ENCODE measurements at places on chromosomes 4 and X. TPM values are rescaled to one million over a fixed set of nuclear protein-coding genes. Genes with fewer than 3 reads are reported as not detected.

The TCEAL3 gene
- total RNA-seq: 15.0 TPM

The CSAG3 gene
- not detected for total RNA-seq

The MEPE gene
- total RNA-seq: not detected

The MTM1 gene
- 43.0 TPM for total RNA-seq

DNA sequence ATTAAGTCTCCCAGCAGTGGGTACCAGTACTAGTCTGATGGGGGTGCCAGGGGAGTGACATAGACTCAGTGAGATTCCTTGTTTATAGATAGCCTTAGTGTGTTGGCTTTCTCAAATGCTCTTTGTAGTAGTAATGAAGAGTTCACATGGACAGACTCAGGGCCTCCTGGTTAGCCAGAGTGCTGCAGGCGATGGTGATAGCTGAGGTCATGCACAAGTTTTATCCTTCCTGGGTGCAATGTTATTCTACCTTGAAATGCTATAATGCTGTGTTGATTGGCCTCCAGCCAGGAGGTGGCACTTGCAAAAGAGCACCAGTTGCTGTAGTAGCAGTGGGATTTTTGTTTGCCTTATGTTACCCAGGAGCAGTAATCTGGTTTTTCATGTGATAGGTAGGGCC, 35.5 kb upstream of the ADH4 start:
- DNase-seq: peak; percentile 41

GRCh38 chr4:62627141-62627540, 1427.0 kb downstream of the ADGRL3 start:
- DNase-seq: no peak

GRCh38 chrX:134460005-134460861, at the start of gene HPRT1:
Gene HPRT1 (plus strand): TSS chrX:134460165. CDS start chrX:134460312, 147 bp downstream.
- peak; percentile 87 for DNase-seq

GRCh38 chr4:14994242-14994641, 8.0 kb upstream of the CPEB2 start:
- no peak for DNase-seq

- no peak for DNase-seq
Measured at GRCh38 chrX:7205037-7205577, 57.2 kb upstream of the PUDP start.

DNA sequence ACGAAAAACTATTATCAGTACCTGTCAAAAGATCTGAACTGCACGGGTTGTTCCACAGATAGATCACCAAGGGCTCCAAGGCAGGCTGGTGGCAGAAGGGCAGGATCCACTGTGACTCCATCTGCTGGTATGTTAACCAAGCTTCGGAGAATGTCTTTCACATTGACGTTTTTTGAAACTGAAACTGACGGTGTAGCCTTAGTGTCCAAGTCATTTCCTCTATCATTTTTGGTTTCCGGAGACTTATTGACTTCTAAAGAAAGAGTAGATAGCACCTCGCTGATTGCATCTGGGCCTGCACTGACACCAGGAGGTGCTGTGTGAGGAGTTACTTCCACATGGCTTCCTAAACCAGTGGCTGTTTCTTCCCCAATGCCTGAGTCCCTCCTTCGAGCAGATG, 186.9 kb downstream of the LRBA start:
- DNase-seq: peak; percentile 25

DNA sequence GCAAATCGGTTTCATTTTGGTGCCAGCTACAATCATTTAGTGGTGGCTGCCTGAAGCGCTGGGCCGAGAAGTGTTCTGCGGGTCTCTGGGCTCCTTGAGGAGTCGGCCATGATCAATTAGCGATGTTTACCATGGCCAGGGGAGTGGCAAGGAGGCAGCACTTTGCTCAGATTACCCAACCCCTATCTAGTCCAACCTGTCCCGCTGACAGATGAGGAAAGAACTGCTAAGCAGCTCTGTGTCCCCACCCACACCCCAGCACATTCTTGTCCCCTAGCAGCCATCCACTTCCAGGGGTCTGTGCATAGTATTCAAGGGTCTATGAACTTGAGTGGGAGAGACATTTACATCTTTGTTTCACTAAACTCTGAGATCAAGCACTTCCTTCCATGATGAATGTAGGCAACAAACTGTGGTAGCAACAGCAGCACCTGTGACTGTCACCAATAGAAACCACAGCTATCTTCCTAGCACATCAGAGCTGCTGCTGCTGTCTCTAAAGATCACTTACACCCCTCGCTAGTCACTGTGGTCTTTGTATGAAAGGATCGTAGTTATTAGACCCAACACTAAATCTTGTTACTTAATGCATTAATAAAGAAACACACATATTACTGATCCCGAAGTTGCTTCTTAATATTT, 331.6 kb downstream of the BCOR start:
- DNase-seq: no peak

GRCh38 chr4:78975865-78976264, 36.6 kb upstream of the PAQR3 start:
- no peak for DNase-seq

DNA sequence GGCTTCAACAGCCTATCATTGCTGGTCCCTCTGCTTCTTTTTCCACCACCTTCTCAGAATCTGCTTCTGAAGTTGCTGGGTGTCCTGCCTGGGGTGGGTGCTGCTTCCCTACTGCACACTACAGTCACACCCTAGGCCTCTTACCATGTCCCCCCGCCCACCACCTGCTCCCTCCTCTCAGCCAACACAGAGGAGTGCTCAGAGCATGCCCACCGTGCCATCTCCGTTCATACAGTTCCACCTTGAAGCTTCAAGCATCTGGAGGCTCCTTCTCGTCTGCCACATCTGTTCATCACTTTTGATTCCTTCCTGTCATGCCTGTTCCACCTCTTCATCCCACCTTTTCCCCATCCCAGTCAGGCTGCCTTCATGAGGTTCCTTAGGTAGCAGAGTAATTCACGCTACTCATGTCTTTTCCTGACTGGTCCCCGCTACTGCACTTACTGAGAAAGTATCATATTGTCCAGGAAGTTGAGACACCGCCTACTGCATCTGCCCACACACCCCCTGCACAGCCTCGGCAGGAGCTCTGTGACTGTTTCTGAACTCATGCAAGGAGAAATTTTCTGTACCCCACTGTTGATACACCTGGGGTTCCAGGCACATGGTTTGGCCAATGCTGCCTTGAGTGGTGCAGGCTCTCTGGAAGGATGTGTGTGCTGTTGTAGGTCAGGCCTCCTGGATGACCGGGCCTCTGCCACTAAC, 39.5 kb downstream of the HADH start:
- DNase-seq: no peak

GRCh38 chr4:142043509-142043908, 407.1 kb downstream of the IL15 start:
- DNase-seq: no peak

GRCh38 chr4:155745984-155746383, 12.8 kb upstream of the GUCY1B1 start:
- no peak for DNase-seq
